SK-MEL-5 (cell line): ENCODE measurements at places on chromosomes 3 and 15.

GRCh38 chr15:63185206-63185605 is 4.2 kb upstream of the RAB8B start:
- DNase-seq, result peak; percentile 93

GRCh38 chr3:76345878-76346277 is 560.5 kb upstream of the ZNF717 start:
- peak; percentile 66 for DNase-seq

GRCh38 chr3:99548674-99549073 is 89.7 kb upstream of the COL8A1 start:
- no peak for DNase-seq

DNA sequence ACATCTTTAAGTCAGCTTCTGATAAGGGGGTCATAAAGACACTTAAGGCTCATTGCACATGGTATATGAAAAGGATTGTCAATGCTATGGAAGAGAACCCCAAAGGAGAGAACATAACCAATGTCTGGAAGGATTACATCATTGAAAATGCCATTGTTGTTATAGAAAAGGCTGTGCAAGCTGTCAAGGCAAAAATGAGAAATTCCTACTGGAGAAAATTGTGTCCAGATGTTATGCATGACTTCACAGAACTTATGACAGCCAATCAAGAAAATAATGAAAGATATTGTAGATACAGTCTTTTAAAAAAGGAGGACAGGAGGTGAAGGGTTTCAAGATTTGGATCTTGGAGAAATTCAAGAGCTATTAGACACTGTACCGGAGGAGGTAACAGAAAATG is 96.3 kb upstream of the MBNL1 start:
- no peak for DNase-seq

DNA sequence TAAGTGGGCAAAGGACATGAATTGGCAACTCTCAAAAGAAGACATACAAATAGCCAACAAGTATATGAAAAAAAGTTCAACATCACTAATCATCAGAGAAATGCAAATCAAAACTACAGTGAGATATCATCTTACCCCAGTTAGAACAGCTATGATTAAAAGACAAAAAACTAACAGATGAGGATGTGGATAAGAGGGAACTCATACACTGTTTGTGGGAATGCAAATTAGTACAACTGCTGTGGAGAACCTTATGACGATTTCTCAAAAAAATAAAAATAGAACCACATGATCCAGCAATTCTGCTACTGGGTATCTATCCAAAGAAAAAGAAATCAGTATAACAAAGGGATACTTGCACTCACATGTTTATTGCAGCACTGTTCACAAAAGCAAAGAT is 28.6 kb downstream of the NEK10 start:
- DNase-seq, result no peak

- no peak for DNase-seq
These were observed 166.8 kb upstream of the COL8A1 start for GRCh38 chr3:99471353-99472323.

DNA sequence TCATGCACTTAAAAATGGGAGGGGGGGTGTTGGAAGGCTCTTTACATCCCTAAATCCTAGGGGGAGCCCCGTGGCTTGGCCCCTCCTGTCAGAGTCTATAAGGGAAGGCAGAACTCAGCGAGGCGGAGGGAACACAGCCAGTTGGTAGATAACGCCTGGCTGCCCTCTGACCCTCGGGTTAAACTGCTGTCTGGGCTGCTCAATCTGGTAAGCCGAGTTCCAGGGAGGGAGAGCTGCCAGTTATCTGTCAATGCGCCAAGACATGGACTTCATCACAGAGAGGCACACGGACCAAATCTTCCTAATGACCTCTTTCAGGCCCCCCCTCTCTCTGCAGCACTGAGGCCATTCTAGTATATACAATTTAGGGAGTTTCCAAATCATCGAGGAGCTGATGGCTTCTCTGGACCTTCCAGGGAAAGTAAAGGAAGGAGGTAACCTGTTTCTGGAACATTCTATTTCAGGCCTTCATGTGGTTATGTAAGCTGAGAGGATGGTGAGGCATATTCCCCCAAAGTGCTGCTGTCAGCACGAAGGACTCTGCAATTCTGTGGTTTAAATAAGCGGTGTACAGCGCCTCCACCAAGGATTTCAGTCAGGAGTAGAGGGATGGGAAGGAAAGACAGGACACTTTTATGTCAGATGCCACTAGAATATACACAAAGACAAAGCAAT is 349.0 kb downstream of the MCTP2 start:
- no peak for DNase-seq

GRCh38 chr3:138197058-138197457 is 10.0 kb downstream of the ARMC8 start:
- no peak for DNase-seq

- DNase-seq, result no peak
These were observed 79.8 kb downstream of the ADAMTSL3 start for GRCh38 chr15:83733691-83734090.

DNA sequence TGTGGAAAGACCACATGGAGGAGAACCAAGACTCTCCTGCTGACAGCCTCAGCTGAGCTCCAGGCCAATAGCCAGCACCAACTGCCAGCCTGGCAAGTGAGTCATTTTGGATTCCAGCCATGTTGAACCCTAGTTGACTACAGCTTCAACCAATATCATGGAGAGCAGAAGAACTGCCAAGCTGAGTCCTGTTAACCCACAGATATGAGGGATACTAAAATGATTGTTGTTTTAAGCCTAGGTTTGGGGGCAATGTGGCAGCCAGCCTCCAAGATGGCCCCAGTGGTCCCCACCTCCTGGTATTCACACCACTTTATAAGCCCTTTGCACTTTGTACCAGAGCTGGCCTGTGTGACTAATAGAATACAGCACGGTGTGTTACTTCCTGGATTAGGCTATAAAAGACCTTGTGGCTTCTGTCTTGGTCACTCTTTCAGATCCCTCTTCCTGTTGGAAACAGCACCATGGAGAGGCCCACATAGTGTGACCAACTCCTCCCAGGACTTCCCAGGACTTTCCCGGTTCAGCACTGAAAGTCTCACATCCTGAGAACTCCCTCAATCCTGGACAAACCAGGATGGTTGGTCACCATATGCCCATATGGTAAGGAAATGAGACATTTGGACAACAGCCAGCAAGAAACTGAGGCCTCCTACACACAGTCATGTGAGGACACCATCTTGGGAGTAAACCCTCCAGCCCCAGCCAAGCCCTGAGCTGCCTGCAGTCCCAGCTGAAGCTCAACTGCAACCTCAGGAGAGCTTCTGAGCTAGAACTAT is 32.4 kb upstream of the CDV3 start:
- DNase-seq, result no peak

- no peak for DNase-seq
These were observed 48.7 kb downstream of the PRICKLE2 start for GRCh38 chr3:64176461-64176996.

DNA sequence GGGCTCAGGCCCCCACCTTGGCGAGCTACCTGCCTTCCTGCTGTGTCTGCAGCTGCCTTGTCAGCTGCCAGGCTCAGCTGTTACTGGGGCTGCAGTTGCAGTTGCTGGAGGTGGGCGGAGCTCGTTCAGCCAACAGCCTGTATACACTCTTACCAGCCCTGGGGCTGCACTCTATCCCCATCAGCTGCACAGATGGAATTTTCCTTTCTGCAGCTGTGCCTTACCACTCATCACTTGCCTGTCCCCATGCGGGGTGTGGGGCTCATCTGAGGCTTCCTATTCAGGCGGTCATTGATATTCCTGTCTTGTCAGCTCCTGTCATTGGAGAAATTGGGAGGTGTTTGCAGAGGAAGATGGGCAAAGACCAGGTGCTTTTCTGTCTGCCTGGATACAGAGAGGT is 9.1 kb upstream of the SYN2 start:
- no peak for DNase-seq

DNA sequence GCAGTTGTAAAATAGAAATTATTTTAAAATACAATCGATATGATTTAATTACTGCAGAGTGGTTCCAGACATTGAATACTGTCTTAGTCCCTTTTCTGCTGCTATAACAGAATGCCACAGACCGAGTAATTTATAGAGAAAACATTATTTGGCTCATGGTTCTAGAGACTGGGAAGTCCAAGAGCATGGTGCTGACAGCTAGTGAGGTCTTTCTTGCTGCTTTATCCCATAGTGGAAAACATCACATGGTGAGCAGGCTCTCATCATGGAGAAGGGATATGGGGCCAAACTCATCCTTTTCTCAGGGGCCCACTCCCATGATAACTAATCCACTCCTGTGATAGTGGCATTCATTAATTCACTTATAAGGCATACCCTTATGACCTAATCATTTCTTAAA is 120.0 kb upstream of the TBL1XR1 start:
- no peak for DNase-seq

DNA sequence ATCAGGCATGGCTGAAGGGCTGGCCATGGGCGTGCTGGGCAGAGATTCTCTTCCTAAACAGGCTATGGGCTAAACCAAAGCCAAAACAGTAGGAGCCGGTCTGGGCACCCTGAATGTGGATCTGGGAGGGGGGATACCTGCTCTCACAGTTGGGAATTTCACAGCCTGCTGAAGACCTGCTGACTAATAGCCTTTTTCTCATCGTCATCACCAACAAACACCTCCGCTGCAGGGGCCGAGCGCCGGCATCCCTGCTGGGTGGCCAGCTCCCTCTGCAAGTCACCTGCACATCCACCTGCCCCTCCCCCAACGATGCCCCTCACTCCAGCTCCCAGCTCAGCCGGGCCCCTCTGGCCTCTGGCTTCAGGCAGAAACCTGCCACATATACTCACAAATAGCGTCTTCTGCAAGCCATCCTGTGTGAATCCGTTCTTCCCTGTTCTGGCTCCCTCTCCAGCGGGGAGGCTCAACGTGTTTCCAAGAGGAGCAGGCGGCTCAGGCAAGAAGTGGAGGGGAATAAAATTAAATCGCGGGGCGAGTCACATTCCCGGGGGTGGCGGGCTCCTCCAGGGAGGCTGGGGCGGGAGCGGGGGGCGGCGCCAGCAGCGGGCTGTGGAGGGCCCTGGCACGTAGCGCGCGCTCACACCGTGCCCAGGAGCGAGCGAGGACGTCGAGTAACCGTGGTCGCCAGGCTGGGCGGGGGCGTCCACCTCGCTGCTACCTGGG is 466 bp downstream of the IQSEC1 start:
- no peak for DNase-seq

GRCh38 chr3:112734736-112735350 is 93.9 kb upstream of the CCDC80 start:
- peak; percentile 86 for DNase-seq

GRCh38 chr15:48646331-48646730 is 822 bp upstream of the FBN1 start:
- no peak for DNase-seq

- no peak for DNase-seq
These were observed 7.2 kb downstream of the SPG21 start for GRCh38 chr15:64982472-64982871.

DNA sequence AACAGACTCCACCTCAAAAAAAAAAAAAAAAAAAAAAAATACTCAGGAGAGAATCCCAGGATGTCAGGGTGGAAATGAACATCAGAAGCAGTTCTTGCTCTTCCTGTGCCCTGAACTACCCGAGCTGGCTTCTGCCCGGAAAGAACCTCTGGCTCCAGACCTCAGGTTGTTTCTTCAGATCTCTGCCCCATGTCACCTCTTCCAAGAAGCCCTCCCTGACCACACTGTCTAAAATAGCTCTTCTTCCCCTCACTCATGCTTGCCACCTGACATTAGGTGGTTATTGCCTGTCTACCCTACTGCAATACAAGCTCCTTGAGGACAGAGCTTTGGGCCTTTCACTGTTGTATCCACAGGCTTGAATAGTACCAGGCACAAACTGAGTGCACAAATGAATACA is 8.2 kb downstream of the TKT start:
- no peak for DNase-seq

- no peak for DNase-seq
These were observed 375.9 kb downstream of the MCTP2 start for GRCh38 chr15:94607176-94607654.

DNA sequence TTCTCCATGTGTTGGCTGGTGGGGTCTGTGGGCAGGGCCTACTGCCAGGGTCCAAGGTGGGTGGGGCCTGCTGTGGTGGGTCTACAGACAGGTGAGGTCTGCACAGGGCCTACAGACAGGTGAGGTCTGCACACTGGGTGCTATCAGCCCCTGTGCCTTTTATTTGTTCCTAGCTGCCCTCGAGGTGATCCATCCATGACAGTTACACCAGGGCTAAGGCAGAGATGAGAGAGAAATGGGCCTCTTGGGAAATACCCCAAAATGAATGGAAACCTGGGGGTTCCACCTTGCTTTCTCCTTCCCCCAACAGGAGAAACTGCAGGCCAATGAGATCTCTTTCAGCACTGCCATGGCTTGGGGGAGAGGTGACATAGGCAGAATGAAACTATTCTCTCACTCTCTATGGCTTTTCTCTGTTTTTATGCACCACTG is 36.4 kb downstream of the CFAP100 start:
- no peak for DNase-seq

DNA sequence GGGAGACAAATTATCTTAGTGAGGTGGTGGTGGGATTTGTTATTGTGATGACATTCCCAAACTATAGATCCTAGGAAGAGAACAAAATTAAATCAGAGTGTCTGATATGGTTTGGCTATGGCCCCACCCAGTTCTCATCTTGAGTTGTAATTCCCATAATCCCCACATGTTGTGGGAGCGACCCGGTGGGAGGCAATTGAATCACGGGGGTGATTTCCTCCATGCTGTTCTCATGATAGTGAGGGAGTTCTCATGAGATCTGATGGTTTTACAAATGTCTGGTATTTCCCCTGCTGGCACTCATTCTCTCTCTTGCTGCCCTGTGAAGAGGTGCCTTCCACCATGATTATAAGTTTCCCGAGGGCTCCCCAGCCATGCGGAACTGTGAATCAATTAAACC is 62.0 kb downstream of the RPL22L1 start:
- no peak for DNase-seq

DNA sequence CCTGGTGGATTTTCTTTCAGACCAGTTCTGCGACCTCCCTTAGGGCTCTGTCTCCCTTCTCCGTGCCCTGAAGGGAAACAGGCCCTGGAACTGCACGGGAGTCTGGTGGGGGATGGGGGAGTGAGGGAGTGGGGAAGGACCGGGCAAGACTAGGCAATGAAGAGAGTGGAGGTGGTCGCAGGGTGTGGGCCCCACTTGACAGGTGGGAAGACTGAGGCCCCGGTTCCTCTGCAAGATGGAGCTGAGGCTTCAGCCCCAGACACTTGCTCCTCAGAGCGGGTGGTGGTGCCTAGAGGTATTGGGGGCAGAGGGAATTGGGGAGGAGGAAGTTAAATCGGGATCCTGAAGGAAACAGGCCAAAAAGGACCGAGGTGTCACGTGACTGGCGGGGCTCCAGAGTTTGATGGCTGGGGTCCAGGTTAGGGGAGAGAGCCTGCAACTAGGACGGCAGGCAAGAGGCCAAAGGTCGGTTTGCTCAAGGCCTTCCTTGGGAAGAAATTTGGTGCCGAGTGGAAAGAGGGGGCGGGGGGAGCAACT is 597 bp upstream of the CAMK1 start:
- no peak for DNase-seq

- DNase-seq, result no peak
These were observed 42.1 kb downstream of the OXSR1 start for GRCh38 chr3:38207254-38208003.
